SHP77 (cell line): ENCODE measurements at places on chromosomes 12 and 14.

- DNase-seq: no peak
Measured at GRCh38 chr12:43332977-43333640, 218.9 kb downstream of the ADAMTS20 start.

GRCh38 chr14:60087668-60088067 is 4.1 kb upstream of the PCNX4 start:
- DNase-seq: no peak

DNA sequence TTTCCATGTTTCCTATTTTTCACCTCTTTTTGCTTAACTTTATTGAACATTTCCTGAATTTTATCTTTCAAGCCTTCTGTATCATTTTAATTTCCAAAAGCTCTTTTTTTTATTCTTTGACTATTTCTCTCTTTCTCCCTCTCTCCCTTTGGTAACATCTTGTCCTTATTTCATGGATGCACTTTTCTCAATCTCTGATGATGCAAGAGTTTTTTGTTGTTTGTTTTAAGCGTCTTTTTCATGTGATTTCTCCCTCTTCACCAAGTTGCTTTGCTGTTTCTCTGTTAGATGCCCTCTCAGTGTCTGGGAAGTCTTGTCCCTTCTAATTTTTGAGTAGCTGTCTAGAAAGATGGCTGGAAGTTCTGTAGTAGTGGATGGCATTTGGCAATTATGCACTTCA is 62.6 kb downstream of the ANO6 start:
- no peak for DNase-seq

DNA sequence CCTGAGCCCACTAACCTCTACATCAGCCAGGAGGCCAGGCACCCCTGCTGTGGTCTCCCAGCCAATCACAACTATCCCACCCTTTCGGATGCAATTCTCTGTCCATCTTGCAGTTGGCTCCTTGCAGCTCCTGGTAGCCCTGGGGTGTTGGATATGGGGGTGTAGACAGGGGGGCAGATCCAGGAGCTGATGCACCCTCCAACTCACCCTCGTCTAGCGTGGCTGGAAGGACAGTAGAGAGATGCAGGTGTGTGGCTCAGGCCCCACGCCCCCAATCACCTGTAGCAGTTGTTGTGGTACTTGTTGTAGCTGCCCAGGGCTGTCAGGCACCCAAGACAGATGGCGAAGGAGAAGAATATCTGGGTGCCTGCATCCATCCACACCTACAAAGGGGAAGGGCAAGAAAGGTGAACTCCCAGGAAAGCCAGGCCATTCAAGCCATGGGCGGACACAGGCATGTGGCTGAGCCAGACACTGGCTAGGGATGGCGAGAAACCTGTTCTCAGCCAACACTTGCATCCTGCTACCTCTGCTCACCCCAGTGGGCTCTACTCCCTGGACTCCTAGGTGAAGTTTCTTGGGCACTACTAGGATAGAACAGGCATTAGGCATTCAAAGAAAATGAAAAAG is 13.4 kb upstream of the SLC6A12 start:
- no peak for DNase-seq

- no peak for DNase-seq
Measured at GRCh38 chr12:56839915-56840325, 76.8 kb downstream of the HSD17B6 start.

DNA sequence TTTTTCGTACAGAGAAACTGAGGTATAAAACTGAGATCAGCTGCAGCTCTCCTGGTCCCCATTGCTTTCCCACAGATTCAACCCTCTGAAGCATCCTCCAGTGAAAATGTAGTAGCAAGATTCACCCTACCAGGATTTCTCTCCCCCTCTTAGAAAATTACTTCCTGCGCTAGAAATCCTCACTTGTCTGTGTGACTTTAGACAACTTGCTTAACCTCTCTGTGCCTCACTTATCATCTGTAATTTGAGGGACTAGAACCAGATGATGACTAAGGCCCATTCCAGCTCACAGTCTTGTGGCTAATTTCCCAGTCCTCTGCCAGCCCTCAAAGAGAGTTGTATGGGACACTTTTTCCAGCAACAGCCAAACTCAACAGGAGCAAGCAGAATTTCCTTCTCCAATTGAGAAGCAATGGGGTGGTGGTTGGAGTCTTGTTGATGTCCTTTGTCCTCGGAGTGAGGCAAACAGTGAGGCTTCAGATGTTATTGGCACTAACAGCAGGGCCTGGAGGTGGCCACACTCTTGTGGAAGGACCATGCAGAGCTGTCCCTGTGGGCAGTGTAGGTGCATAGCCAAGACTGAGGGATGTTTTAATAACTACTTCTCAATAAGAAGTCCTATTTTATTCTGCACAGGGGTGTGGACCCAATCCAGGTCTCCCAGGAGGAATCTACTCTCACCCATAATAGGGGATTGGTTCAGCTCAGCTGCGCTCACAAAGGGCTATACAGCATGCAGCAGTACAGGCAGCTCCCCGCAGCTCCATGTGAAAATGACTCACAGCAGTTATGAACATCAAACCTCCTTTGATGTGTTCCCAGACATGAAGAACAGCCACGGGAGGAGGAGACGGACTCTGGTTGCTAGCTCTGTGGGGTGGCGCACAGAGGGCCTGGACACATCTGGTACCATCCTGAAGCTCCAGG is 200.1 kb downstream of the DAD1 start:
- DNase-seq: no peak

DNA sequence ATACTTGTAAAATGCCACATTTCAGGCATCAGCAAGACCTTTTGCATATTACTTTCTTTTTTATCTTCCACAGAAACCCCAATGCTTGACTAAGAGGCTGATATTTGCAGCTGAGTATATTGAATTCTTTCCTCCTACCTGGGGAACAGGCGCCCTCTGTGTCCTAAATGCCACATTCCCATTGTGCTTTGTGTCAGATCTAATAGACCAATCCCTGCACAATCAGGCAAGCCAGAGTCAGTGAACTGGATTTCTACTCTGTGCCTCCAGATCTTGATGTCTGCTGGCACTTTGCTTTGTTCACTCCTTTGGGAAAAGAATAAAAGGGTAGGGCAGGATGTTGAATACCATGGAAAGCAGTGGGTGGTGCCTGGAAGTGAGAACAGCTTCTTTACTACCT is 22.4 kb upstream of the TAS2R42 start:
- no peak for DNase-seq

DNA sequence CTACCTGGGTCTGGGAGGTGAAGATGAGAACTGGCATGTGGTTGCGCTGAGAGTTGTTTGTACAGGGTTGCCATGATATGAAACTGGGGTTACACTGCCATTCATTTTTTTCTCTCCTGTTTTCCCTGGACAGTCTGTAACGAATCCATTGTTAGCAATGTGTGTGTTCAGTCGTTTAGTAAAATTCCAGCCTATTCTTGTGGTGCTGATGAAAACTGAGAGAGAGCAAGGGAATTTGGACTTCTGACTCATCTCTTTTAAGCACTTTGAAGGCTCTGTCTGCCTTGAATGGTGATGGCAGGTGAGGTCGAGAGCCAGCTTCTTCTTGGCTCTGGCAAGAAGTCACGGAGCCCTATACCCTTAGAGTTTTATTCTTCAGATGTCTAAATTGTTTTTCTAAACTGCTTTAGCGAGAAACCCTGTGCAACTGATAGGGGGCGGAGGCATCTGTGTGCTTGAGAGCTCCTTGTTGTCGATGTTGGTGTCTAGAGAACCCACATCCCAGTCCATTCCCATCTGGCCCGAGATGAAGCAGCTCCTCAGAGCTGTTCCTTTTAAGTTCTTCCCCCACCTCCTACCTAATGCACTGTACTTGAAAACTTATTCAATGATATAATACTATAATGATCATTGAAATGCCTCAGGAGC is 204.4 kb downstream of the TMX1 start:
- no peak for DNase-seq

DNA sequence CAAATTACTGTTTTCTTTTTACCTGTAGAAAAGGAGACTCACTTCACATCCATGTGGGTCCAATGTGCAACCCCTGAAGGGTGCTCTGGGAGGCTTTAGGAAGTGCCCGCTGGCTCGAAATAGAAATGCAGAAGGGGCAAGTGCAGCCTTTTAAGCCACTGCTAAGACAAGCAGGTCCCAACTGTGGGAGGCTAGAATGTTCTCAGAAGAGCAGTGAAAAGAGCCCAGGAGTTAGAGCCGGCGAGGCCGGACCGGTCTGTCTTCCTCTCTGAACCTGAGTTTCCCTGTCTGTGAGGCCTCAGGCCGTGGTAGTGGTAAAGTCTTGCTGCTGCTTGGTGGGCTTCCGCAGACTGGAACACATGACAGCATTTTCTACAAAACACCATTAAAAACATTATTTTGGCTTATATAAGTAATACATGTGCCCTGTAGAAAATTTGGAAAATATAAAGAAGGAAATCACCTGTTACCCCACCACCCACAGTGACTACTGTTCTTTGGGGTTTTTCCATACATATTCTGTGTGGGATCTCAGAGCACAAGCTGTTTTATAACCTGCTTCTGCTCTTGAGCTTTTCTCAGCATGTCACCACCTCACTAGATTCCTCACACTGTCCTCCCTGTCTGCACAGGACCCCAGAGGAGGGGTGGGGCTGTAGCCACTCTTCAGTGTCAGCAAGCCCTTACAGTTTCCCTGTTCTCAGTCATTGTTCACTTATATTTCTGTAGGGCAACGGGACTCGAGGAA is 6.0 kb downstream of the CKB start:
- DNase-seq: no peak

DNA sequence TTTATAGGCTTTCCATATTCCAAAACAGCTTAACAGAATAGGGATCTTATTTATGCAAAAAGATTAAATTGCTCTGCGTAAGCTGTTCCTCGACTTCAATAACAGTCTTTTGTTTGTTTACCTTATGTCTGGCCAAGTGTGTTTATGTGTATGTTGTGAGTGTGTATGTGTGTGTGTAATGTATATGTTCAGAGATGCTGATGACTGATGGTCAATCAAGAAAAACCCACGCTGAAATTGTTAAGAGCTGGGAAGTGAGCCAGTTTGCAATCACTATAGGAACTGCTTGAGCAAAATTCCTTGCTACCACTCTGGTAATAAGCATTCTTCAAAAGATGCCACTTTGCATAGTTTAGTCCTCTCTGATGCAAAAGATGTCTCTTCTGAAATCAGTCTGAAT is 59.6 kb downstream of the PRKD1 start:
- no peak for DNase-seq

GRCh38 chr14:52333823-52334657 is 19.9 kb downstream of the PTGER2 start:
- DNase-seq: no peak

GRCh38 chr12:82412246-82412645 is 53.9 kb downstream of the METTL25 start:
- DNase-seq: no peak

DNA sequence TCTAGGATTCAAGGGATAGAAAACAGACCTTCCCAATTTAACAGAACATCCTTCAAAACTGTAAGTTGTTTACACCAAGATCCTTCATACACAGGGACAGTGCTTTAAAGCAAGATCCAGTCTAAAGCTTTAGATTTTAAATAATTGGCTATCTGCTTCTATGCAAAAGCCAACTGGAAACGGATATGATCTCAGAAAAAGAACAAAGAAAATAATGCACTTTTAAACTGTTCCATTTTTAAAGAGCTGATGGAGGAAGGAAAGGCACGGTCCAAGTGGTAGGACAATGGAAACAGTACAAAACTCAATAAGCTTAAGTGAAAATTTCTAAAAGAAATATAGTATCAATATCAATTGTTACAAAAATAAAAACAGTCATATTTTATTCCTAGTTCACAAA is 27.7 kb downstream of the LRP6 start:
- DNase-seq: no peak

- DNase-seq: no peak
Measured at GRCh38 chr14:59283361-59283760, 94.9 kb downstream of the DAAM1 start.

- DNase-seq: peak; percentile 20
Measured at GRCh38 chr12:48118284-48118871, 786 bp upstream of the PFKM start.

DNA sequence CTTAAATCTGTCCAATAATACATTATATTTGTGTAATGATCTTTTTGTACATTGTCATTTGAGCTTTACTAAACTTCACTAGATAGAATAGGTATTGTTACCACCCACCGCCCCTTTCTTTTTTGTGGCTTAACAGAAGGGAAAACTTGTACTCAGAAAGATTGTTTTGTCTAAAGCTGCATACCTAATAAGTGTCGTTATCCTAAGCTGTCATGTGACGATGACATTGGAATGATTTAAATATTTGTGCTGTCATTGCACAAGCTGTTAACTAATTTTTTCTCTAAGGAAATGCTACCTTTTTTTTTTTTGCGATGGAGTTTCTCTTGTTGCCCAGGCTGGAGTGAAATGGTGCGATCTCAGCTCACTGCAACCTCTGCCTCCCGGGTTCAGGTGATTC is 3.6 kb downstream of the DIP2B start:
- DNase-seq: no peak

GRCh38 chr12:77924703-77925102 is 94.0 kb downstream of the NAV3 start:
- DNase-seq: no peak

DNA sequence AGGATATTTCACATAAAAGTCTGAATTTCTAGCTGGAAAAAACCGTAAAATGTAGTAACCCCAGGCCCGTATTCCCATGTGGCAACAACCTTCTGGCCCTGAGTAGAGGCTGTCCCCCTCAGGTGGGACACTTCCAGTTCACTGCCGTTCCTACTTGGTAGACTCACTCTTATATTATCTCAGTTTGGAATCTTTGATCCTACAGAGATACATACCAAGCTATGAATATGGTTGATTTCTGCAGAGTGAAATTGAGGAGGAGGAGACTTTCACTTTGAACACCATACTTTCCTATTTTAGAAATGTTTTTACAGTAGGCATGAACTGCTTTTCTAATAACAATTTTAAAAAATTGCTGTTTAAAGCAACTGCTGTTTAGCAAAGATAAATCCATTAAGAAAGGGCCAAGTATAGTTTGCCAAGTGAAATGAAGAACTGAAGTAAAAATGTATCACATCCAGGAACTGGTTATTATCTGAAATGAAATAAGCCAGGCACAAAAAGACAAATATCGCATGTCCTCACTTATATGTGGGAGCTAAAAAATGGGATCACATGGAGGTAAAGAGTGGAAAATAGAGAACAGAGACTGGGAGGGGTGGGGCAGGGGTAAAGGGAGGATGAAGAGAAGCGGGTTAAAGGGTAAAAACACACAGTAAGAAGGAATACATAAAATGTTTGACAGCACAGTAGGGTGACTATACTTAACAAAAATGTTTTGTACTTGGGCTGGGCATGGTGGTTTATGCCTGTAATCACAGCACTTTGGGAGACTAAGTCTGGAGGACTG is 92.8 kb upstream of the METAP2 start:
- DNase-seq: no peak

DNA sequence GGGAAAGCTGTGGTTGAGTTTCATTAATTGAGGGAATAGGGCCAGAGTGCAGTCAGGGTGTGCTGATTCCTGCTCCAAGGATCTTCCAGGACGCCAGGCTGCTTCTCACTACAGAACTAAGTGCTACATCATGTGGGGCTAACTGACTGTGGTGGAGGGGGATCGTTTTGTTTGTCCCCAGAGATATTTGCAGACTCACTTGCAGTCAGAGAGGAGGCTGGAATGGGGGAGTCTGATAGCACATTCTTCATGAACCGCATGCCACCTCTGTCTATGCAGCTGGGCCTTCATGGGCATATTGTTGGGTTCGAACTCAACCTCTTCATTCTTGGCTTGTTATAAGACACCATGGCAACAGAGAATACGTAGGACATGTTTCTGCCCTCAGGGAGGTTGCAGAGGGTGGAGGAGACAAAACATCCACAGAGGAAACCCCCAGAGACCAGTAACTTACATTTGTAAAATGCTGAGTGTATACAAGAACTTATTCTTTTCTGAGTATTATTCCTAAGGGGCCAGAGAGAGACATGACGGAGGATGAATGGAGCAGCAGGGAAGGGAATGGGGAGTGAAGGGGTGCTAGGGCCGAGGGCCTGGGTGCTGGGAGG is 13.0 kb downstream of the KRT7 start:
- DNase-seq: no peak
